ENCODE measurements at places on chromosomes 7 and 10.

DNA sequence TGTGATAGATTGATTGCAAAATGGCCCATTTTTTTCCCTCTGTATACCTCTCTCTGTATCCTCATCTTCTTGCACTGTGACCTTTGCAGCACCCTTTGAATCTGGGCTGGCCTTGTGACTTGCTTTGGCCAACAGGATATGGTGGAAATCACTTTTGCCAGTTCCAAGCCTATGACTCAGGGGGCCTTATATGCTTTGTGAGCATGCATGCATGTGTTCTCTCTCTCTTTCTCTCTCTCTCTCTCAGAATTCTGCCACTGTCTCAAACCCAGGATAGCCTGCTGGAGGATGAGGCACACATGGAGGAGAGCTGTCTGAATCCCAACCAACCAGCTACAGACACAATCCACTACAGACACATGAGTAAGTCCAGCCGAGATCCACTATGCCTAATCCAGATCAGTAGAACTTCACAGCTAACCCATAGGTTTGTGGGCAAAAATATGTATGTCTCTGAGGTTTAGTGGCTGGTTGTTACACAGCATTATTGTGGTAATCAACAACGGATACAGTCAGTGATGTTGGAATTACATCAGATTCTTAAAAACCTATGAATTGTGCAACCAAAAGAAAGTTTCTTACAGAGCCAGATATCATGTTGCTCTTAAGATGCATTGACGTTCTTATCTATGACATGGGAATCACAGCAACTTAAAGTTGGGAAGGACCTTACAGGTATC is 41.8 kb upstream of the ABCB4 start:
- DNase-seq: no peak

DNA sequence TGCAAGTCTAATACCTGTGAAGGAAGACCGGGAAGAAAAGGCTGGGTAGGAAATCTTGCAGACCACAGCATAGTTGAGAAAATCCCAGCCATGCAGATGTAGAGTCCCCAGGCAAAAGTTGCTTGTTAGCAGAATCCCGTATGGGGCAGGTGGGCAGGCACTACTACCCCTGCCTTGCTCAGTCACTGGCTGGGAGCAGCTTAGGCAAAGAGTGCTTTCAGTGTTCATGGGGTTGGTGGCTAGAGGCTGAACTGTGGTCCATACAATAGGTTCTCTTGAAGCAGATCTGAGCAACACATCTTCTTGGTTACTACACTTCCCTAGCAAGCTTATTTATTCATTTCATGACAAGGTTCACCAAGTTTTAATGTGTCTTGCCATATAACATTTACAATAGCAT is 92.6 kb downstream of the AHCYL2 start:
- no peak for DNase-seq

- peak; percentile 74 for DNase-seq
Measured at GRCh38 chr7:127585044-127585953, at the start of gene GCC1. Gene GCC1, minus strand, starts transcription at chr7:127585596. Its CDS starts 414 bp downstream, at chr7:127585182.

DNA sequence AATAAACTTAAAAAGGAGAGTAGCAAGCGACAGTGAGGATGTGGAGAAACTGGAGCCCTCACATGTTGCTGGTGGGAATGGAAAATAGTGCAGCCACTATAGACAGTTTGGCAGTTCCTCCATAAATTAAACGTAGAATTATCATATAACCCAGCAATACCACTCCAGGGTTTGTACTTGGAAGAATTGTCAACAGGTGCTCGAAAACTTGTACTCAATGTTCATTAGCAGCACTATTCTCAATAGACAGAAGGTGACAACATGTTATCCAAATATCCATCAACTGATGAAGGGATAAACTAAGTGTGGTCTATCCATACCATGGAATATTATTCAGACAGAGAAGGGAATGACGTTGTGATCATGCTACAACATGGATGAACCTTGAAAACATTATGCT is 71.9 kb downstream of the GALNT11 start:
- no peak for DNase-seq

DNA sequence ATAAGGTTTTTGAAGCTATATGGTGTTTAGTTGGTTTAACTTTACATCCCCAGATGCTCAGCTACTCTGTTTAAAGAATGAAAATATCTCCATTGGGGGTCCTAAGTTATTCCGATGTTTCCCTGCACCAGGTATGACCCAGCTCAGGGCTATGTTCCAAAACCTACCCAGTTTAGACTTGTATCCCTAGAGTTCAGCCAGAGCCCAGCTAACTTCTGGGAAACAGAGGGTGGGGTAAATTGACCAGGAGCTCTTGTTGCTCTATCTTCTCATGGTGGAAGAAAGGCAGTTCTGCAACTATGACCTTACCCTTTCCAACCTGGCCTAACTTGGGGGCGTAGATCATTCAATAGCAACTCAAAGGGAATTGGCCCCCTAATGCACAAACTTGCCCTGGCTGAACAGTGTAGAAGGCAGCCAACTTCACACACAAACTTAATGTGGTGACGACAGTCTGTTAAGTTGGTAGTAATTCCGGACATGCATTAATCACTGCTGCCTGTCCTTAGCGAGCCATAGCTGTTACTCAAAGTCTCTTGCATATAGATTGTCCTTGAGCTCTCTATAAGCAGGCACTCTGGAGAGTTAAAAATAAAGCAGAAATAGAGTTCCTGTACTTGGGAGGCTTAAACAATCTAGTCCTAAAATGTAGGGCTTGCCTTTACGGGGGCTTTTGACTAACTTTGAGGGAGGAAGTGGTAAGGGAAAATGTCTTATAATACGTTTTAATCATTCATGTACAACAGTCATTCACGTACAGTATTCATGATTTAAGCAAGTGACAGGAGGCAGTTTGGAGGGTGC is 5.3 kb upstream of the ZNRF2 start:
- no peak for DNase-seq

GRCh38 chr7:55124989-55125875 is 106.4 kb downstream of the EGFR start:
- DNase-seq: no peak

- no peak for DNase-seq
Measured at GRCh38 chr7:122942059-122942458, 53.4 kb downstream of the TAS2R16 start.
